ENCODE measurements at places on chromosomes 2 and 18. TPM values are rescaled to one million over a fixed set of nuclear protein-coding genes. Genes with fewer than 3 reads are reported as not detected.

BMP10 gene
- 0.19 TPM for total RNA-seq

REEP1 gene
- 107 TPM for total RNA-seq

SH3RF3 gene
- total RNA-seq, result 15.6 TPM

UNC80 gene
- 0.07 TPM for total RNA-seq

ACVR2A gene
- total RNA-seq, result 23.0 TPM

All from gastroesophageal sphincter (tissue), 4 donors.